CD4-positive, alpha-beta T cell treated with Interleukin-21 for 1 hour (primary cell): ENCODE measurements at places on chromosomes 2 and 18.
A peak's percentile ranks its signal among the peaks of the same experiment; 100 is the strongest.

GRCh38 chr2:54107903-54108615 lies 7.4 kb upstream of the ACYP2 start:
- no peak for DNase-seq

DNA sequence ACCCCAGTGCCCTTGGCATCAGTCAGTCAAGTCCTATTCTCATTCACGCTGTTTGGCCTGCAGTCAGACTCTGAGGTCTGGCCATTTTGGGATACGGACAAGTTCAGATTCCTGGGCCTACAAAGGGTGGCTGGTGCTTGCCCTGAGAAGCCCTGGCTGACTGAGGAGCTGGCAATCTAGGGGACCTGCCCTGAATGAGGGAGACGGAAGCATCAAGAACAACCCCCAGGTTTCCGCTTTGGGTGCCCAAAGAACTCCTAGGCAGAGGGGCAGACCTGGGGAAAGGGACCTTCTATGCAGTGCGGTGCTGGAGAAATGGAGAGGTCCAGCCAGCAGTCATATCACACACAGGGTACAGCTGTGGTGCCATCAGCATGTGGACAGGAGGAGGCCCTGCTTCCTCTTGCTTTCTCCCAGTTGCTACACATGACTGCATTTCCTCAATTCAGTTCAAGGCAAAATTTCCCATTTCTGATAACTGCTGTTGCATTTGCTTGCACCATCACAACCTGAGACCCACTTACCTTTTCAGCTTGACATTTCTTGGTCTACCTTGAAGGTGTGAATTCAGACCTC lies 70.9 kb upstream of the LGALSL start:
- no peak for DNase-seq

DNA sequence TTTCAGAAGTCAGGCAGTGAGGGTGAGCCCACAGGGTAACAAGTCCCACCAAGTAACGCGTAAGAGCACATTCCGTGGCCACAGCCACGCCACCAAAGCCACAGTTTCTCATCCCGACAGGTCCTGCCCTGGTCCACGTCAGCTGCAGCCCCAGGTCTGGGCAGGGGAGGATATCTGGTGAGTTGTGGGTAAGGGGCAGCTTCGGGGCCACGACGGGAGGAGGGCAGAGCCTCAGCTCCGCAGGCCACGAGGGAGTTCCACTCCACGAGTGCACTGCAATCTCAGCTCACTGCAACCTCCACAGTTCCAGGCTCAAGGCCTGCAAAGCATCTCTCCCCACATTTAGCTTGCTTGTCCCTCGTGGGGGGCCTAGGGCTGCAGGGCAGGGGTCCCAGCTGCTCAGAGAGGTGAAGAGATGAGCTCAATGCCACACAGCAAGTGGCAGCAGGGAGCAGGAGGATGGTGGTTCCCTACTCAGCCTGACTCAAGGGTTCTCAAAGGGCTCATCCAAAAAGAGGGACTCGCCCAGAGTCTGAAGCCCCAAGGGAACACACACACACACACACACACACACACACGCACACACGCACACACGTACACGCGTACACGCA lies 12.5 kb downstream of the SNORC start:
- DNase-seq, result no peak

DNA sequence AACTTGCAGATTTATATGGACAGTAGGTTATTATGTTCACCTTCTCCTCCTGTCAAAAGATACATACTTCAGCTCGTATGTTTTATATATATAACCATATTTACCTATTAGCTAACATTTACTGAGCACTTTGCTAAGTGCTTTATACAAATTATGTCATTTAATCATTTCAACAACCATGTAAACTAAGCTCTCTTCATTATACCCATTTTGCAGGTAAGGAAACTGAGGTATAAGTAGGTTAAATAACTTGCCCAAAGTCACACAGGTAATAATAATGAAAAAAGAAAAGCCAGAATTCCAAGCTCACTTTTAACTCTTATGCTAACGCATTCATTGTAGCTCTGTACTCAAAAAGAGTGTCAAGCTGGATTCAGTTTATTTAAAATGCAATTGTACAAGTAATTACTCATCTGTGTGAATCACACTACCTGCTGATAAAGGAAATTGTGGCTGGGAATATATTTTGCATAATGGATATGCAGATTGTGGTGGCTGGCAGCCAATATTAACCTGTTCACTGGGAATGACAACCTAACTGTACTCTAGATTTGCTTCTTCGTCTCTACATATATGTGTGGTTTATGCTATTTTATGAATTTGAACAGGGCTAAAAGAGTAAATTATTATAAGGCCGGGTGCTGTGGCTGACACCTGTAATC lies 20.6 kb downstream of the SLC16A14 start:
- no peak for DNase-seq

DNA sequence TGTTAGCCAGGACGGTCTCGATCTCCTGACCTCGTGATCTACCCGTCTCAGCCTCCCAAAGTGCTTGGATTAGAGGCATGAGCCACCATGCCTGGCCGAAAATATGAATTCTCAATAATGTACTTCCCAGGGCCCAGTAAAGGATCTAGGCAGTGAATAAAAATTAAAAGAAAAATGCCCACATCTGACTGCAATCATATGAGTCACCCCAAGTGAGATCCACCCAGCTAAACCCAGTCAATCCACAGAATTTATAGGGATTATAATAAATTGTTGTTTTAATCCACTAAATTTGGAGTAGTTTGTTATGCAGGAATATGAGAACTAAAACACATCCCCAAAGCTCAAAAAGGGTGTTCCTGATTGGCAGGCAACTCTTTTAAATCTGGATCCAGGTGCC lies 93.5 kb upstream of the STK39 start:
- DNase-seq, result no peak

DNA sequence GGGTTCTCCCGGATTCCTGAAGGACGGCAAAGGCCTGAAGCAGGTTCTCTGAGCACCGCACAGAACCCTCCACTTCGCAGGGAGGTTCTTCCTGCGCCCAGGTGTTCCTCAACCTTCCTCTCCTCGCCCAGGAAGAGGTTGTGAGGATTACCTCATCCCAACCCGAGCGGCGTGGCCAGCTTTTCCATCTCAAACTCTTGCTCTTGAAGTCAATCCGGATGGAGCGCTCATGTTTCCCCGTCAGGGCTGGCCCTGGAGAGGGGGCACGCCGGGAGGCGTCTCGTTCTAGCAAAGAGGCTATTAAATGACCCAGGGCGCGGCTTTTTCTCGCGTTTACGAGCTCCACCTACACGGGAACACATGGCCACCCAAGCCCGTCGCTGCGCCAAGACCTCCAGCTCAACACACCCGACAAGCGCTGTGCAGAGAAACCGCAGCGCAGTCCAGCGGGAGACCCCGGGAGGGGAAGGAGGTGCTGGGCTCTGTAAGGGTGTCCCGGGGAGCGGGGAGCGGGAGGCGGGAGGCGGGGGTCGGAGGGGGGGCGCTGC lies 540 bp upstream of the RAB10 start:
- DNase-seq, result no peak

DNA sequence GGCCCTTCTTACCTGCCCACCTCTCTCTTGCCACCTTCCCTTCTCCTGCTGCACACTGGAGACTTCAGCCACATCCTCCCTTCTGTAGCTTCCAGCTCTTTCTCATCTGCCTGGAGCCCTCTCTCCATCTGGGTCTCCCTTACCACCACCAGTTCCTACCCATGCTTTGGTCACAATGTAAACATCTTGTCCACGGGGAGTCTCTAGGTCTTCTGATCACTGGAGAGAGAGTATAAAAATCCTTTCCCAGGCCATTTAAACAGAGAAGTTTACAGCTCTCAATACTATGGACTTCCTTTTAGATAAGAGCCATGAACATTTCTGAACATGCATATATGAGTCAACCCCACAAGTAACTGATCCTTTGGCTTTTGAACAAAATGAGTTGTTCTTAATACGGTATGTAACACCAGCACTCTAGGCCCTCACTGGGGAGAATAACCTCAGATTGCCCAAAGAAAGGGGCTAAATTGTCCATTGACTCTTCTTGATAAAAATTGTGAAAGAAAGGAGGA lies 5.8 kb downstream of the ARHGAP25 start:
- no peak for DNase-seq

GRCh38 chr2:141557329-141558095 lies 573.3 kb downstream of the LRP1B start:
- DNase-seq, result peak; percentile 1

GRCh38 chr18:23359421-23359820 lies 93.7 kb upstream of the RIOK3 start:
- no peak for DNase-seq

DNA sequence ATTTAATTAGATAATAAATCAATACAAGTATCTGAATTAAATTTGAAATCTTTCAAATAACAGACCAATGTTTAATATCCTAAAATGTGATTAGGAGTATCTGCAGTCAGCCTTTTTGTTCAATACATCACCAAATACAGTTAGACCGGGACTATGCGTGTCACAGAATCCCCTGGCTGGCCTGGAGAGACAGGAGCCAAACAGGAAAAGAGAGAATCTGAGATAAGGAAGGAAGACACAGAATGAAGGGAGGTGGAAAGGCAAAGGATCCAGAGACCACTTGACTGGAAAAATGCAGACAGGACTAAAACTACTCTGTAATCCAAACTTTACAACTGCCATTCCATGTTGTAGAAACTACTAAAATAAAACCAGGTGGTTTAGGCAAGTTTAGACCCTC lies 66.3 kb downstream of the SIGLEC15 start:
- no peak for DNase-seq

GRCh38 chr18:36264283-36264682 lies 33.2 kb upstream of the FHOD3 start:
- no peak for DNase-seq

DNA sequence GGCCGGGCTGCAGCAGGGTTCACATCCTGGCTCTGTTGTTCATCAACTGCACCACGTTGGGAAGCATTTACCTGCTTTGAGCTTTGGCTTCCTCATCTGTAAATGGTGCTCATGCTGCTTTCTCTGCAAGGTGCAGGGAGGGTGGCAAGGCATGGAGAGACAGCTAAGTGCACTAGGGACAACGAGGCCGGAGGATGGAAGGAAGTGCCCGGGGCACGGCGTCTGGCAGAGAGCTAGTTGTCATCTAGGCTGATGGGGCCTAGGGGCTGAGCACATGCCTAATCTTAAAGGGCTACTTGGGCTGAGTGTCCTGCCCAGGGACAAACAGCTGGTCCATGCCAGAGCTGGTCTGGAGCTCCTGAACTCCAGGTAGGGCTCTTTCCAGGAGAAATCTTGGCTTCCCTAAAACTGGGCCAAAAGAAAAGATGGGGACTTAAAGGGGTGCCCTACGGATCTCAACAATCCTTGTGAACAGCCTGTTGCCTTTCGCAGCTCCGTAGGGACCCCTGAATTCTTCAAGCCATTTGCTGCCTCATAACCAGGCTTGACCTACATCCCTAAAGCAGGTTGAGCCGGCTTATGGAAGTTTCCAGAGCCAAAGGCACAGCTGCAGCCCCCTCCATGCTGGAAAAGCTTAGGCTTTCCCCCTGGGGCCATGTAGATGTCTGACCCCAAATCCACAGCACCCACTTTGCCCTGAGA lies 130.8 kb downstream of the SMAD7 start:
- DNase-seq, result no peak

DNA sequence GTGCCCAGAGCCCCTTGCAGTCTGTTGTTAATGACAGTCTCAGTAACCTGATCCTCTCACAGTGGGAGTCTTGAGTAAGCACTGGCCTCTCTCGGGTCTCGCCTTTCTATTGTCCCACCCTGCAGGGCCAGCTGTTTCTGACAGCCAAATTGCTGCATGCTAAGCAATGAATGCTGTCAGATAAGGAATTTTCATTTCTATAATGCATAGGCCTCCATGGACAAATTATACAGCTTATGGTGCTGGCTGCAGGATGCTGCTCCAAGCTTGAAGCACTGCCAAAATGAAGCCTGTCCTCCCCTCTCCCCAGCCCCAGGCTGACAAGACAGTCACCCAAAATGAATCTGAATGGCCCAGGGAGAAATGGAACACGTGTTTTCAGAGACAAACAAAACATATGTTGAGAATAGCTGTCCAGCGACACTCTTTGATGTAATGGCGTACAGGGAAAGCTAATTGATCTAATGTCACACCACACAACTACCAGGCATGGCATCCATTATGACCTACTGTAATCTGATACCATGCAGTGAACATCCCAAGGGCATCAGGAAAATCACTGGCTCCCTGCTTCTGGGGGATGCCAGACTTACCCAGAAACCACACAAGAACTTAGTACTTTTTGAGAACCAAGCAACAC lies 36.8 kb downstream of the ACVR1 start:
- no peak for DNase-seq

DNA sequence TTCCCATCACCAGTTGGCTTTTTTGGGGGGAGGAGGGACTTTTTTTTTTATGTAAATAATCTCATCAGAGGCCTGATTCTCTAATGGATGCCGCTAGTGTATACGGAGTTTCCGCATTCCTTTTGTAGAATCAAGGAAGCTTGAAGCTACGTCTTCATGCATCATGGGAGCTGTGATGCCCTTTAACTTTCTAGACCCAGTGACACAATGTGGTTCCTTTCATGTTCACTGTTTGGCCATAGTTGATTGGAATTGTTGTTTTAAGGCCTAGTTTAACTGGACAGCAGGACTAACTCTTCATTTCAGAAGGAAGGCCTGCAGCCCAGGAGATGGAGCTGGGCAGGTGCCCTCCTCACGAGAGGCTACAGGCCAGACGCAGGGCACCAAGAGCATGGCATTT lies 287.9 kb downstream of the AGAP1 start:
- no peak for DNase-seq

DNA sequence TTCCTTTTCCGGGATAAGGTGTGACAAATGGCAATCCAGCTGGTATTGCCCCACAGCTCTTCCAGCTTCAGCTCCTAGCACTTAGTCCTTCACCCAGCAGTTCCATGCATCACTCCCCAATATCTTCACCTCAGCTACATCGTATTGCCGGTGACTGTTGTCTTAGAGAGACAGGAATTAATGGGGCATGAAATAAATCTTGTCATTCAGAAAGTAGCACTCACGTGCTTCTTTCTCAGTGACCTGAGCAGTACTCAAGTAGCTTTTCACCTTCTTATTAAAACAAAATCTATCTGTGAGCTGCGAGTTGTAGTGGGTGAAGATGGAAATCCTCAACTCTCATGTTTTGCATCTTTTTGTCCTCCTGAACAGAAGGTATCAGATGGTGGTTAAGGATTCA lies 72.8 kb downstream of the PTH2R start:
- no peak for DNase-seq

- no peak for DNase-seq
Measured at GRCh38 chr2:142082368-142082767, 48.4 kb downstream of the LRP1B start.

- no peak for DNase-seq
Measured at GRCh38 chr2:164745012-164745797, 96.4 kb downstream of the COBLL1 start.

- no peak for DNase-seq
Measured at GRCh38 chr2:16700551-16701259, 35.1 kb upstream of the CYRIA start.

DNA sequence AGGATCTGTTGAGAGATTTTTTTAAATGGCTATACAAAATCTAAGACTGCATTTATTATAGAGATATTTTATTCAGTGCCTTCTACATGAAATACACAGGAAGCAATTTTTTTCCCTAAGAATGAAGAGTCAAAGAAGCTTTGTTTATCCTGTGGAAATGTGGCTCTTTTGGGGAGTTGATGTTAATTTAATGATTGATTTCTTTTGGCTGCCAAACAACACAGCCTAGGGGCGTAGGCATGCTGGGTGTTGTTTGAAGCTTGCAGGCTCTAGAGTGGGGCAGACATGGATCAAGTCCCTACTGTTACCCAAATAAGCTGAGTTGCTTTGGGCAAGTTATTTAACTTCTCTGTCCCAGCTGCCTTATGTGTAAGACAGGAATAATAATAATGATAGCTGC lies 21.1 kb upstream of the PLEK start:
- DNase-seq, result no peak

GRCh38 chr2:115115135-115115534 lies 672.7 kb downstream of the DPP10 start:
- no peak for DNase-seq
